ENCODE measurements at places on chromosomes 1 and 21.

GRCh38 chr1:178543290-178543607 lies 30.3 kb downstream of the TEX35 start:
- DNase-seq: peak; percentile 34

DNA sequence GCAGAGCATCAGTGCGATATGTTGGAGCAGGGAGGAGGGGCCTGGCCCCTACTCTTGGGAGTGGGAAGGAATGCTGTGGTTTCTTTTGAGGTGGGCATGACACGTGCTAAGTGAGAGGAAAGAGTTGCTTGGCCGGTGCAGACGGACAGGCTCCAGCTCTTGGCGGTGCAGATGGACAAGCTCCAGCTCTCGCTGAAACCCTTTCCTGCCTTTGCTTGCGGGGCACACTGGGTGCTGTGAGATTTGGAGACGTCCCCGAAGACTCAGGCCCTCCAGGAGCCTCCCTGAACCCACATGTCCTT lies 15.9 kb downstream of the PDXK start:
- peak; percentile 81 for DNase-seq

DNA sequence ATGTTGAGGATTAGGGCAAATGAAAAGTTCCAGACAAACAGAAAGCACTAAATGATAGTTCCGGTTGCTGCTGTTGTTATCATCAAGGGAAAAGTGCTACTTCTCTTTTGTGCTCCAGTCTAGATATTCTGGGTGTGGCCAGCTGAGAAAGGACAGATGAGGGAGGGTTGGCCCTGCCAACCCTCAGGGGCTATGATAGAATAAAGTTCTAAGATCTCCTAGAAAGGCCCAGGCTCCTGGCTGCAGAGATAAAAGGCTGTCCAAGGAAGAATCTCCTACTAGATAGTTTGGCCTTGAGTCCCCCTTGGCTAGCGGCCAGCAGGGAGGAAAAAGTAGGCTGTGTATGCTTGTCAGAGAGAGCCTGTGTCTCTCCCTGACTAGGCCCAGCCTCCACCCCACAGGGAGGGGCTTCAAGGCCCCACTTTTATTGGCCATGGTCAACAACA lies 31.5 kb downstream of the RIMS3 start:
- no peak for DNase-seq

GRCh38 chr1:176648556-176648955 lies 185.6 kb downstream of the PAPPA2 start:
- DNase-seq: no peak

GRCh38 chr1:63774617-63775417 lies 1.0 kb downstream of the ROR1 start:
- peak; percentile 46 for DNase-seq

DNA sequence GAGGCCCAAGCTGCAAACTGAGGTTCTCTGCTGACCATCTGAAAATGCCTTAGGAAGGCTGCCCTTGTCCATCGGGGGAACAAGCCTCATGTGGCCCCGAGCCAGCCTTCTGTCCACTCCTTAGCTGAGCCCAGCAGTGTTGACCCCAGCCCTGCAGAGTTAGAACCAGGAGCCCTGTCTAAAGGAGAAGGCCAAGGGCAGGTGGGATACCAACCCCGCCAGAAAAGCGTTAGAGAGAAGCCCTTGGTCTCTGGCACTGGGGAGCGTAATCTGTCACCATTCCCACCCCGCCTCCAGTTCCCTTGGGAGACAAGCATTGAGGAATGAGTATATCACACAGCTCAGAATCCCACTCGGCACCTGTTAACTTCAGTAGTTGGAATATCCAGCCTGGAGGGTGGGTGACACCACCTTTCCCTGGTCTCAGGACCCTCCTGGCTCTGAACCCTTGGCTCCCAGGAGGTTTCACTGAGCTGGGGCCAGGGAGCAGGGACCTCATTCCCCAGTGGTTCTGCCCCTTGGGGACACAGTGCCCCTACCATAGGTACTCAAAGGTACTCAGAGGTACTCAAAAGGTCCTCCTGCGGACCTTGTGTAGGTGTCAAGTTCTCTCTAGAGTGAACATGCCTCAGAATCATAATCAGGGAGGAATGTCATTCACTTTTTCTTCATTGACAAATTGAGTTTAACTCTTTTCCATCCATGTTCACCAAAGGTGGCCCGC lies 16.4 kb downstream of the ETS2 start:
- no peak for DNase-seq

- DNase-seq: peak; percentile 84
These were observed 56.3 kb upstream of the CNN3 start for GRCh38 chr1:94983171-94983739.
